ENCODE measurements at places on chromosomes 3 and 15. TPM values are rescaled to one million over a fixed set of nuclear protein-coding genes. Genes with fewer than 3 reads are reported as not detected.

GRCh38 chr3:183310936-183311335, 57.9 kb downstream of the B3GNT5 start:
- no peaks in the 10 kb centered on the region for H3K4me1 ChIP-seq
- peaks cover 30% of the 10 kb centered on the region for H3K27me3 ChIP-seq
- no peak overlapping the region for H3K4me3 ChIP-seq
- H3K36me3 ChIP-seq, result no peaks in the 10 kb centered on the region
- no peak overlapping the region for H3K27ac ChIP-seq
- DNase-seq, result no peak

DNA sequence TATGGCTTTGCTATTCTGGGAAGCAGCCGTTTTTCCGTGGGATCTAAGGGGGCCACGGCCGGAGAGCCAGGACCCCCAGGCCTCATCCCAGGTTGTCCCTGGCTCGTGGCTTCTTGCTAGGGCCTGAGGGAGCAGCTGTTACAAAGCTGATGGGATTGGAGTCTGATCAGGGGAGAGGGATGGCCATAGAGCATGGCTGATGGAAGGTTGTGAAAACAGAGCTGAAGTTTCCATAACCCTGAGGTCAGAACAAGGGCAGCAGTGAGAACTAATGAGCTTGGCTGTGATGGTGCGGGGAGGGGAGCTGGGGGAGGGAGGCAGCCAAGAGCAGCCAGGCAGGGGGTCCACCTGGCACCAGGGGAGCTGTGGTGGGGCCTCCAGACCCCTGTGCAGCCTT, 63.0 kb downstream of the LINGO1 start:
- peaks cover 6% of the 10 kb centered on the region for H3K4me1 ChIP-seq
- no peak for DNase-seq
- no peak overlapping the region for H3K27ac ChIP-seq
- peaks cover 21% of the 10 kb centered on the region for H3K27me3 ChIP-seq
- no peak overlapping the region for H3K4me3 ChIP-seq

DNA sequence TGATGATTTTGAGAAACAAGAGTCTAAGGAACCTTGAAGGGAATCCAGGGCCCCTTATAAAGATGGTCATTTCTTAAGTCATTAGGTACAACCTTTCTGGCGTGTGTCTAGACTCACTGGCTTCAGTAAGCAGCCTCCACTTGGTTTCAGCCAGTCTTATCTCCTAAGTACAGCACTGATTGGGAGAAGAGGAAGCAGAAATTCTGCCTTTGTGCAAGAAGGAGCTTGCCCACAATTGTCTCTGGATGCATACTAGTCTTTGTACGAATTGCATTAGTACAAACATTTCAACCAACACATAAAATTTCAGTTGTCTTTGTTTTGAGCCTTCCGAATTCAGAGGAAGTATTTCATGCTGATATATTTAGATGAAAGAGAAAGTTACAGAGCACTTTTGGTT, 139.4 kb downstream of the SLCO3A1 start:
- no peaks in the 10 kb centered on the region for H3K36me3 ChIP-seq
- no peak overlapping the region for H3K27ac ChIP-seq

DNA sequence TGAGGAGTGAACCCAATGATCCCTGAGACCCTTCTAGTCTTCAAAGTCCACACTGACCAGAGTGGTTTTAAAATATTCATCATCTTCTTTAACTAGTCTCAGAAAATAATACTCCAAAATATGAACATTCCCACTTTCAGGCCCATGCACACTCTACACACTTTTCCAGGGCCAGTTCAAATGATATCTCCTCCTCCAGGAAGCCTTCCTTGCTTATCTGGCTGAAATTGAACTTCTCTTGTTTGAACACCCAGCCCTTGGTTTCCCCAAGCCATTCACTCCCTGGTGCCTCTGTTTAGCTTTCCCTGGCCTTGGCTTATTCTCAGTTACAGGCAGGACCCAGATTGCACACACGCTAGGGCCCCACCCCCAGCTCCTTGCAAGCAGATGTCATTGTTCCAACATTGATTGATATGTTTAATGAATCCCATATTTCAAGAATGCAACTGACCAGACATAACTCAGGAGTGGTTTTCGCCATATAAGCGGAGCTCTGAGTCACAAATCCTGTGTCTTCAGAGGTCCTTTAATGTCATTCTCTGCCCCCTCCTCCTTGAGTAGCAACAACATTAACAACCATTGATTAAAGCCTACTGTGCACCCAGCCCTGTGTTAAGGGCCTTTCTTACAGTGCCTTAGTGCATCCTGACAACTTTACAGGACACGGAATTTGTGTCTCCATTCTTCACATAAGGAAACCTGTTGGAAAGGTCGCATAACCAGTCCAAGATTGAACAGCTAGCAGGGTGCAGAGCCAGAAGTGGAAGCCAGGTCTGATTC, 2.1 kb downstream of the ITGA11 start:
- peaks cover 15% of the 10 kb centered on the region for H3K4me1 ChIP-seq
- no peak overlapping the region for H3K27ac ChIP-seq
- no peaks in the 10 kb centered on the region for H3K36me3 ChIP-seq
- peaks cover 26% of the 10 kb centered on the region for H3K27me3 ChIP-seq

GRCh38 chr15:90055182-90055581, 47.1 kb downstream of the IDH2 start:
- H3K4me3 ChIP-seq, result no peak overlapping the region
- no peak overlapping the region for H3K27ac ChIP-seq
- no peaks in the 10 kb centered on the region for H3K36me3 ChIP-seq
- H3K27me3 ChIP-seq, result no peaks in the 10 kb centered on the region

DNA sequence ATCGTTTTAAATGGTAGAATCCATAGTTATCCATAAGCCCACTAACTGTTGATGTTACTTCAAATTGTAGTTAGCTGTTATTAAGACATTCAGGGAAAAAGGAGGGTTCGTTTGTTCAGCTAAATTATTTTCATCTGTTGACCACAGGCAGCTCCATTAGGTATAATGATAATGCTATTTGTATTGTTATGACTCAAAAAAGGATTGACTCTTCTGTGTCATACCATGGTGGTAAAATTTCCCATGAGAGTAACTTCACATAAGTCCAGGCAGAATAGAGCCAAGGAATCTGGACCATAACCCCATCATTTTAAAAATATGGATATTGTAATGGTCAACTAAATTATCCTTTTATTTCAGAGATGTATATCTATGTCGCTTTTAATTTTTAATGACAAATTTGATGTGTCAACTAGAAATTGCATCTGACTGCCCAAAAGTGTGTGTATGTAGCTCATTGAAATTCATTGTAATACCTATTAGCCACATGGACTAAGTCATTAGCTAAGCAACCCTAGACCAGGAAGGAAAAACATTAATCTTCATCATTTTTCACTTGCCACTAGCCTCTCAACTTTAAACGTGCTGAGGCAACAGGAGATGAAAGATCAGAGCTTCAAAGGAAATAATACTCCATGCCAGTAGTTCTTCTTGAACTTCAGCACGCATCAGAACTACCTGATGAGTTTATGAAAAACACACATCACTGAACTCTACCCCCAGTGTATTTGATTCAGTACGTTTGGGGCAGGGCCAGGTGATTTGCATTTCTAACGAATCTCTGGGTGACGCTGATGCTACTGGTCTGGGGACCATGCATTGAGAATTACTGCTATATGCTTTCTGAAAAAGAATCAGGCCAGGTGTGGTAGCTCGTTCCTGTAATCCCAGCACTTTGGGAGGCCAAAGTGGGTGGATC, 537.7 kb downstream of the UNC13C start:
- no peak for DNase-seq
- H3K27ac ChIP-seq, result no peak overlapping the region
- H3K4me1 ChIP-seq, result no peaks in the 10 kb centered on the region
- no peak overlapping the region for H3K4me3 ChIP-seq

GRCh38 chr3:133273346-133273745, 126.5 kb upstream of the BFSP2 start:
- no peak overlapping the region for H3K4me3 ChIP-seq
- no peaks in the 10 kb centered on the region for H3K27me3 ChIP-seq
- no peaks in the 10 kb centered on the region for H3K36me3 ChIP-seq
- no peak overlapping the region for H3K27ac ChIP-seq

- DNase-seq, result no peak
- no peak overlapping the region for H3K27ac ChIP-seq
- H3K27me3 ChIP-seq, result no peaks in the 10 kb centered on the region
- no peak overlapping the region for H3K4me3 ChIP-seq
- 0 out of 2 replicates have a peak, but pooled peaks cover 2% of the 10 kb centered on the region for H3K4me1 ChIP-seq
Observed at GRCh38 chr3:162171970-162172369, 675.4 kb downstream of the OTOL1 start.

- no peak overlapping the region for H3K4me3 ChIP-seq
- no peaks in the 10 kb centered on the region for H3K4me1 ChIP-seq
- H3K27me3 ChIP-seq, result no peaks in the 10 kb centered on the region
- no peak for DNase-seq
- no peaks in the 10 kb centered on the region for H3K36me3 ChIP-seq
Observed at GRCh38 chr3:169271936-169272335, 391.6 kb downstream of the MECOM start.

DNA sequence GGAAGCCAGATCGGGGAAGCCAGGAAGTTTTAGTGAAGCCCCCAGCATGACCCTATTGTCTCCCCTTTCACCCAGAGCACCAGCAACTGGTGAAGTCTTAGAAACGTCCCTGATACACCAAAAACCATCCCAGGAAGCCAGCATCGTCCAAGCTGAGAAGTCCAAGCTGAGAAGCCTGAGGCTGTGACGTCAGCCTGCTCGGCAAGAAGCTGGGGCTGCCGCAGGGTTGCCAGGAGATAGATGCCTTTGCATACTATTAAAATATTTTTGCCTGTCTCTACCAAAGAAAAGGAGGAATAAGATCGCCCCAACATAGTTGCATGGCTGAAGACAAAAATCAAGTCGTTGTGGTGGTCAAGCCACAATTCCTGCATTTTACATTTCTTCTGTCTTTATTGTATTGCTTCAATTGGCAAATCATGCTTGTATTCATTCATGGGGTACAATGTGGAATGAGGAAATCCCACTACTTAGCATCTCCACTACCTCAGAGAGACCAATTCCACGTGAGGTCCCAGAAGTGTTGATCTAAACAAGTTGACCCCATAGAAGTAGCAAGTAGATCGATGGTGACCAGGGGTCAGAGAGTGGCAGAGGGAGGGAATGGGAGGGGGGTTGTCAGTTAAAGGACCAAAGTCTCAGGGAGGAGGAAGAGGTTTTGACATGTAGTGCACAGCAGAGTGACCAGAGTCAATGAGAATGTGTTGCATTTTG, 19.6 kb upstream of the EMC3 start:
- H3K27ac ChIP-seq, result no peak overlapping the region
- peaks cover 9% of the 10 kb centered on the region for H3K4me1 ChIP-seq
- no peak overlapping the region for H3K4me3 ChIP-seq
- peaks cover 2% of the 10 kb centered on the region for H3K36me3 ChIP-seq
- H3K27me3 ChIP-seq, result no peaks in the 10 kb centered on the region
- no peak for DNase-seq

GRCh38 chr3:143918848-143919247, 52.8 kb upstream of the DIPK2A start:
- no peak overlapping the region for H3K27ac ChIP-seq
- no peak overlapping the region for H3K4me3 ChIP-seq
- no peak for DNase-seq
- no peaks in the 10 kb centered on the region for H3K27me3 ChIP-seq
- H3K4me1 ChIP-seq, result no peaks in the 10 kb centered on the region

GRCh38 chr3:87997966-87998365, 60.8 kb downstream of the CGGBP1 start:
- no peaks in the 10 kb centered on the region for H3K4me1 ChIP-seq
- no peak overlapping the region for H3K4me3 ChIP-seq
- H3K27me3 ChIP-seq, result peaks cover 5% of the 10 kb centered on the region

PLSCR2 gene
- not detected for total RNA-seq

TAGLN3 gene
- total RNA-seq, result 3.2 TPM

SGO1 gene
- 8.1 TPM for total RNA-seq

GOLGA6L7 gene
- total RNA-seq, result not detected

RYR3 gene
- 0.18 TPM for total RNA-seq
